ENCODE measurements at places on chromosomes 7 and 10.
A peak's percentile ranks its signal among the peaks of the same experiment; 100 is the strongest.

- no peak for DNase-seq
Observed at GRCh38 chr7:45511721-45512597, 62.2 kb upstream of the ADCY1 start.

DNA sequence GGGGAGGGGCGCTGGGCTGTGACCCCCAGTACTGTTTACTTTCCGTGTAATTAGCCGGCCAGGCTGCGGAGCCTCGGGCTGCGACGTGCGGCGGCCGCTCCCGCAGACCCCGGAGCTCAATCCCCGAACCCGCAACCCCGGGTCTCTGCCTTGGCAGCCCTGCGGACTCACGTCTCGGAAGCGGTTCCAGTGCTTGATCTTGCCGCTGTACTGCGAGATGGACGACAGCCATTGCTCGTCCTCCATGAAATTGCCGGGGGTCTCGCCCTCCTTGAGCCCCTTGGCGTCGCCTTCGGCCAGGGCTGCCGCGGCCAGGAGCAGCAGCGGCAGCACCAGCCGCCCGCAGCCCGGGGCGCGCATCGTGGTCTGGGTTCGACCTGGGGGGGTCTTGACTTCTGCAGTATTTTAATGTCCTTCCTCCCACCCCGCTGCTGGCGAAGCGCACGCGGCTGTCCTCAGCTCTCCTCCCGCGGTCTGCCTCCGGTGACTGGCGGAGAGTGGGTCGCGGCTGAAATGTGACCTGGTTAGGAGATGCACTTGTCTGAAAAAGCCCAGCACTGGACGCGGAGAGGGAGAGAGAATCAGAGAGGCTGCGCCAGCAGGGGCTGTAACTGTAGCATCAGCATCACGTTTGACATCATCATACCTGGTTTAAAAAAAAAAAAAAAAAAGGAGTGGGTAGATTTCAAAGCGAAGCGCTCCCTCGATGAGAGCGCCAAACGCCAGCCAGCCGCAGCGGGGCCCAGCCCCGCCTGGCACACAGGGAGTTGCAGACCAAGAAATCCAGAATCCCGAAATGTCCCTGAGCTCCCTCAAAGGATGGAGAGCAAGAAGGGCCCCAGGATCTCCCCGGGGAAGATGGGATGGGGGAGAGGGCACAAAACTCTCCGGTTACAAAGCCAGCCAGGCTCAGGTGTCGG lies at the start of gene SPOCK2:
TSS of gene SPOCK2 (minus strand) at position 583 of the 920 bp plus-strand sequence. CDS start at position 360, 223 bp downstream.
- DNase-seq: peak; percentile 60

GRCh38 chr7:90474284-90475210 lies 5.1 kb downstream of the PTTG1IP2 start:
- no peak for DNase-seq

- no peak for DNase-seq
Observed at GRCh38 chr7:90968871-90969270, 295.4 kb upstream of the FZD1 start.

DNA sequence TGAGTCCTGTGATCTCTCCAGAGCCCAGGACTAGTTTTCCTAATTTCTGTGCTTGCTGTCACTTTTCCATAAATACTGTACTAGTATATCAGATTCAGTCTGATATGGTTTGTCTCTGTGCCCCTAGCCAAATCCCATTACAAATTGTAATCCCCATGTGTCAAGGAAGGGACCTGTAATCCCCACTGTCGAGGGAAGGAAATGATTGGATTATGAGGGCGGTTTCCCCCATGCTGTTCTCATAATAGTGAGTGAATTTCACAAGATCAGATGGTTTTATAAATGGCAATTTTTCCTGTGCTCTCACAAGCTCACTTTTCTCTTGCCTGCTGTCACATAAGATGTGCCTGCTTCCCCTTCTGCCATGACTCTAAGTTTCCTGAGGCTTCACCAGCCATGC lies 54.8 kb upstream of the IFRD1 start:
- no peak for DNase-seq

DNA sequence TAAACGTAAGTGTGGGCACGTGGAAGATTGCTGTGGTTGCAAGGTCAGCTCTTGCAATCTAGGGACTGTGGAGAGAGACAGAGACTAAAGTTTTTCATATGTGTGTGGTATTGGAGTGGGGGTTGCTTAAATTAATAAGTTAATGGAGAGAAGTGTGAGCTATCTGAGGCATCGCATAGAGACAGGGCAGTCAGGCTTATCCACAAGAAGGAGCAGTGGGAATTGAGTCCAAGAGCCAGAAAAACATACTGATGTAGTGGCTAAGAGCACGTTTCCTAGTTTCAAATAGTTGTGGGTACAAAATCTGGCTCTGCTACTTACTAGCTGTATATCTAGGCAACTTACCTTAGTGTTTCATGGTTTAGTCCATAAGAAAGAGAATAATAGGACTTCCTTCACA lies 65.8 kb downstream of the SORCS3 start:
- DNase-seq: no peak

- no peak for DNase-seq
Observed at GRCh38 chr10:133088956-133089800, 1.5 kb downstream of the ADGRA1 start.

GRCh38 chr7:31054608-31055278 lies 2.6 kb downstream of the ADCYAP1R1 start:
- DNase-seq: no peak

DNA sequence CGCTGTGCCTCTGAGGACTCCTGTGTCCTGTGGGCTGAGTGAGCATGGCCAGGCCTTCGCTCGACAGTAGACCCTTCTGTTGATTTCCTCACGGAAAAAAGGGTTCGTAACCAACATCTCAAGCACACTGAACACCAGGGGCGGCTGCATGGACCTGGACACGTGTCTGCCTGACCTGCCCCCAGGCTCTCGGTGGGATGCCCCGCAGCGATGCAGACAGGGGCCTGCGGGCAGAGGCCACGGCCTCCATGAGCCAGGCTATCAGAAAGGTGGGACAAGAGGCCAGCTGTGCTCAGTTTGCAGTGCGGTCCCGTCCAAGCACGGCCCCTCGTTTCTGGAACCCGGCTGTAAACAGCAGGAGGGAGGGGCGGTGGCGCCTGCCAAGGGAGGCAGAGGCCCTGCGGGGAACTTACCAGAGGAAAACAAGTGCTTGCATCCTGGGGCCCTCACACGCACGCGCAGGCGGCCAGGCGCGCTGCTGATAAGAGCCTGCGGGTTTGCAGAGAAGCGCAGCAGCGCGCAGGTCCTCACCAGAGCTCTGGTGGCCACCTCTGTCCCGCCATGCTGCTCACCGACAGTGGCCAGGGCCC lies 10.6 kb downstream of the GPR146 start:
- no peak for DNase-seq
